Left colon (tissue), 2 donors: ENCODE measurements at places on chromosomes 7 and 10.

- DNase-seq, result no peak
Observed at GRCh38 chr7:97064972-97065587, 40.4 kb upstream of the DLX5 start.

- peak; percentile 59 for DNase-seq
Observed at GRCh38 chr10:113071446-113071845, 121.4 kb downstream of the TCF7L2 start.

- peak; percentile 23 for DNase-seq
Observed at GRCh38 chr7:39271402-39271801, 293.7 kb downstream of the POU6F2 start.

- DNase-seq, result no peak
Observed at GRCh38 chr7:105590793-105591192, 9.5 kb upstream of the EFCAB10 start.

DNA sequence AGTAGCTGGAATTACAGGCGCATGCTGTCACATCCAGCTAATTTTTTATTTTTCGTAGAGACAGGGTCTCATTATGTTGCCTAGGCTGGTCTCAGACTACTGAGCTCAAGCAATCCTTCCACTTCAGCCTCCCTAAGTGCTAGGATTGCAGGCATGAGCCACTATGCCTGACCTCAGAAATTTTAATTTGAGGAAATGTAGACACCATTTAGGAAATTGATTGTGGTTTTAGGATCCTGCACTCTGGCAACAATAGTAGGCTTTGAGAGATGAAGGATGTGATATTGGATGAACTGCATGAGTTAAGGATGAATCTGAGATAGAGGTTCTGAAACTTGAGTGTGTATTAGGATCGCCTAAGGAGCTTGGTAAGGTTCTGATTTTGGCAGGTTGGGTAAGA, 66.5 kb downstream of the PPP1R9A start:
- no peak for DNase-seq

- no peak for DNase-seq
Observed at GRCh38 chr7:20141666-20142065, 75.5 kb downstream of the MACC1 start.

- DNase-seq, result peak; percentile 25
Observed at GRCh38 chr10:12419262-12419847, 70.0 kb downstream of the CAMK1D start.

DNA sequence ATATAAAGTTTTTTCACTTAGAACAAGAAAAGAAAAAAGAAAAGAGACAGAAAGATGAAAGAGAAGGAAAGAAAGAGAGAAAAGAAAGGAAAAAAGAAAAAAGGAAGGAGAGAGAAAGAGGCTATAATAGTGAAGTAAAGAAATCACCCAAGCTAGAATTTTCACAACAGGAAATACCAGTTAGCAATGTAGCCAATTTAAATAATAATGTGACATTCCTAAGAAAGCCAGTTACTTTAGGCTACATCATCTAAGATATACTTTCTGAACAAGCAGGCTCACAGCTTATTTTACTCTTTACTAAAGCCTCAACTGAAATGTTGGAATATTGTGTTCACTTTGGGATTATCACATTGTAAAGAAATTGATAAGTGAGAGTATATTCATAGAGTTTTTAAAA, 53.6 kb downstream of the GPR37 start:
- no peak for DNase-seq

DNA sequence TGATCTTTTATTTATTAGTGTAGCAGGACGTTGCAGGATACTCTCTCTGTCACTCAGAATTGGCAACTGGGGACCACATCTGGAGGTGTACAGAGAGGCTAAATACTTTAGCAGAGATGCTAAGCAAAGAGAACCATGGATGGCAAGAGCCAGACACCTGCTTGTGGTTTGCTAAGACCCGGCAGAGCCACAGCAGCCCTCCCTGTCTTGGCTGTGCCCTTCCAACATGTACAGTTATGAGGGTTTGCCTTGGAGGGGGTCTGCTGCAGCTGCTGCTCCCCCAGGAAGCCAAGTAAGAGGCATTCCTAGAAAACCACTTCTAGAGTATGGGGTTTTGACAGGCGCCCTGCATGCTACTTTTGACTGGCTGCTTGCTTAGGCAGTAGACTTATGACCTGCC, 5.1 kb downstream of the NPVF start:
- DNase-seq, result no peak

DNA sequence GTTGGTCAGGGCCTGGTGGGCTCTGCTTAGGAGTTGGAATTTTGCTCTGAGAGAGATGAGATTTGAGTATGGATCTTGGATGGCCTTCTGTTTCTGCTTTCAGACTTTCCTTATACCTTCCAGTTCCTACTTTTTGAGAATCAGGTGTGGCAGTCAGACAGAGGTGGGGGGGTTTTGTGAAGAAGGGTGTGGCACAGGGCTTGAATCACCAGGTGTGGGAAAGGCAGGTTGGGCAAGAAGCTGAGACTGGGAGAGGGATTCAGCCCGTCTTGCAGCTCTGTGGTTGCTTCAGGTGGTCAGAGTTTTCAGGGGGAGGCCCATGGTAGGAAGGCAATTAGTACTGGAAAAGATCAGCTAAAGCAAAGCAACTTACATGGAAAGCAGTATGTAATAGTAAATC, 340.2 kb downstream of the LRMDA start:
- DNase-seq, result no peak
